Naive thymus-derived CD8-positive, alpha-beta T cell (primary cell): ENCODE measurements at places on chromosomes 11 and 22.

GRCh38 chr11:79720115-79720514, 279.3 kb upstream of the TENM4 start:
- peaks cover 4% of the 10 kb centered on the region for H3K27me3 ChIP-seq
- H3K4me1 ChIP-seq: no peaks in the 10 kb centered on the region
- DNase-seq: no peak
- no peak overlapping the region for H3K27ac ChIP-seq
- H3K36me3 ChIP-seq: no peaks in the 10 kb centered on the region

DNA sequence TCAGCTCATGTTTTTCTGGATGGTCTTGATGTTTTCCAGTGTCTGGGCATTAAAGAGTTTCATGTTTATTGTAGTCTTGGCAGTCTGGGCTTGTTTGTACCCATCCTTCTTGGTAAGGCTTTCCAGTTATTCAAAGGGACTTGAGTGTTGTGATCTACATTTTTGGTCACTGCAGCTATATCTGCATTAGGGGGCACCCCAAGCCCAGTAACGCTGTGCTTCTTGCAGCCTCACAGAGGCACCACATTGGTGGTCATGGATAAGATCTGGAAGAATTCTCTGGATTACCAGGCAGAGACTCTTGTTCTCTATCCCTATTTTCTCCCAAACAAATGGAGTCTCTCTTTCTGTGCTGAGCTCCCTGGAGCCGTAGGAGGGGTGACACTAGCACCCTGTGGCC, 451.5 kb upstream of the FAT3 start:
- H3K36me3 ChIP-seq: no peaks in the 10 kb centered on the region
- no peaks in the 10 kb centered on the region for H3K27me3 ChIP-seq
- DNase-seq: no peak
- H3K4me1 ChIP-seq: no peaks in the 10 kb centered on the region
- H3K4me3 ChIP-seq: no peak overlapping the region

- no peaks in the 10 kb centered on the region for H3K27me3 ChIP-seq
- no peaks in the 10 kb centered on the region for H3K36me3 ChIP-seq
- no peak overlapping the region for H3K27ac ChIP-seq
- H3K4me1 ChIP-seq: no peaks in the 10 kb centered on the region
Measured at GRCh38 chr22:42410708-42411107, 21.5 kb downstream of the NFAM1 start.

DNA sequence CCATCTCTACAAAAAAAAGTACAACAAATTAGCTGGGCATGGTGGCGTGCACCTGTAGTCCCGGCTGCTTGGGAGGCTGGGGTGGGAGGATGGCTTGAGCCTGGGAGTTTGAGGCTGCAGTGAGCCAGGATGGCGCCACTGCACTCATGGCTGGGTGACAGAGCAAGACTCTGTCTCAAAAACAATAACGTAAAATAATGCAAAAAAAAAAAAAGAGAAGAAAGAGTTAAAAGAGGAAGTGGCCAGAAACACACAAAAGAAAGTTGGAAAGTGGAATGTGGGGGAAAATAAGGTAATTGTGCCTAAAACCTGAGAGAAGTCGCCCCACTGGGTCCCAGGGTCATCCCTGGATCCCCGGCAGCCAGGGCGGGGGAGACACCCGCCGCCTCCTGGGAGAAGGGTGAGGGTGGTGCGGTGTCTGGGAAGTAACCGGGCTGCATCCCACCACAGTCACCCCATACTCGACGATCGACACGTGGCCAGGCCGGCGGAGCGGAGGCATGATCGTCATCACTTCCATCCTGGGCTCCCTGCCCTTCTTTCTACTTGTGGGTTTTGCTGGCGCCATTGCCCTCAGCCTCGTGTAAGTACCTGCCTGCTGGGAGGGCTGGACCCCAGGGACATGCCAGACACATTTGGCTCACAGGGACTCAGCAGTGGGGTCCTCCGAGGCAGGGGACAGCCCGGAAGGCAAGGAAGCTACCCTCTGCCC, 8.1 kb downstream of the UPK3A start:
- H3K4me3 ChIP-seq: no peak overlapping the region
- H3K36me3 ChIP-seq: no peaks in the 10 kb centered on the region
- no peaks in the 10 kb centered on the region for H3K27me3 ChIP-seq
- peaks cover 6% of the 10 kb centered on the region for H3K4me1 ChIP-seq
- DNase-seq: no peak

DNA sequence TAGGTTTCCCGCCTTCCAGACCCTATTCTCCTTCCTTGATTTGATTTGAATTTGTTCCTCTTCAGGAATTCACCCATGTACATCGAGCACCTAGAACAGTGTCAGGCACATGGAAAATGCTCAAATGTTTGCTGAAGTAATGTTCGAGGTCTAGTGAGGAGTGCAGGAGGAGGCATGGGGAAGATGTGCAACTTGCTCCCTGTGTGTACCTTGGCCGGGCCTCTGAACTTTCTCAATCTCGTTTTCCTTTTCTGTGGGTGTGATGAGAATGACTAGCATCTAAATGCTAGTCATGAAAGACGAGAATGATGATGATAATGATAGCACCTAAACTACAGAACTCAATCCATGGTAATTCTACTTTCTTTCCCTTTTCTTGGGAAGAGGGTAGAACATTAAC, 279.1 kb upstream of the PLET1 start:
- DNase-seq: no peak
- H3K27me3 ChIP-seq: peaks cover 7% of the 10 kb centered on the region
- H3K4me3 ChIP-seq: no peak overlapping the region

- no peak overlapping the region for H3K27ac ChIP-seq
- H3K4me1 ChIP-seq: no peaks in the 10 kb centered on the region
- H3K36me3 ChIP-seq: no peaks in the 10 kb centered on the region
- H3K4me3 ChIP-seq: no peak overlapping the region
- H3K27me3 ChIP-seq: no peaks in the 10 kb centered on the region
- DNase-seq: no peak
Measured at GRCh38 chr11:31702966-31703365, 108.2 kb downstream of the PAX6 start.

- DNase-seq: no peak
- no peaks in the 10 kb centered on the region for H3K4me1 ChIP-seq
- peaks cover 15% of the 10 kb centered on the region for H3K27me3 ChIP-seq
- H3K36me3 ChIP-seq: no peaks in the 10 kb centered on the region
- H3K4me3 ChIP-seq: no peak overlapping the region
Measured at GRCh38 chr11:93288767-93289166, 41.8 kb upstream of the DEUP1 start.
